ENCODE measurements at places on chromosomes 6 and 20.

DNA sequence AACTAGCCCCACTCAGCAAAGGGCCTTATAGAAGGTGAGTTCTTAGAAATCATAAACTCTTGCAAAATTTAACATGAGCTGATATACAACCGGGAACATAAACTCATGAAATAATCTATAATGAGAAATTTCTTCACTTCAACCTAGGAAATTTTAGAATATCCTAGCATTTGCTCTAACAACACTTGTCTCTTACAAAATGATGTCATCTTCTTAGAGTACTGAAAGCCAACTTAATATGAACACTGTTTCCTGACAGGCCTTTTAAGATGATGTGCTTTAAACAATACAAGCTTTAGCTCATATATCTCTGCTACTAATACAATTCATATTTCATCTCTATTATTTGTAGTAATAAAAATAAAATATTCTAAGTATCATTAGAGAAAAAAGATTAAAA is 932 bp downstream of the PACRG start:
- H3K36me3 ChIP-seq, result no peaks in the 10 kb centered on the region
- H3K27me3 ChIP-seq, result no peaks in the 10 kb centered on the region
- DNase-seq, result no peak
- no peaks in the 10 kb centered on the region for H3K4me1 ChIP-seq
- no peak overlapping the region for H3K27ac ChIP-seq
- peak overlapping the region; percentile 20 for H3K4me3 ChIP-seq

GRCh38 chr20:53678990-53679596 is 85.5 kb upstream of the ZNF217 start:
- no peak overlapping the region for H3K4me3 ChIP-seq
- no peaks in the 10 kb centered on the region for H3K36me3 ChIP-seq
- H3K27me3 ChIP-seq, result no peaks in the 10 kb centered on the region
- no peak for DNase-seq
- no peak overlapping the region for H3K27ac ChIP-seq

GRCh38 chr20:59891581-59891980 is 41.9 kb downstream of the SYCP2 start:
- no peak overlapping the region for H3K27ac ChIP-seq
- no peaks in the 10 kb centered on the region for H3K36me3 ChIP-seq

DNA sequence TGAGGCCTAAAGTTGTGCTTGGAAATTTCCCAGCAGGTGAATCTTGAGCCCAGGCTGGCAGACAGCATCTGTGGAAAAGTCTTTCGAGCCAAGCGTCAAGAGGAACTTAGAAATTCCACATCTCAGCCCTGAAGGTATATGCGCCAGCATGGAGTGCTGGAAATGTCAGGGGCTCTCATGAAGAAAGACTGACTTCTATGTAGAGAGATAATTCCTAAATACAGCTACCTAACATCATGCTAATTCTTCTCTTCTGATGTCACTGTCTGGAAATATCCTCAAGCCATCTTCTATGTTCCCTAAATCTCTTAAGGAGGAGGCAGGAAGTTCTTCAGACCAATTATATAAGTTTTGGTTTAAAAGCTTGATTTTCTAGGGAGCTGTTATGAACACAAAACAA is 492.4 kb upstream of the MARCKS start:
- H3K27me3 ChIP-seq, result no peaks in the 10 kb centered on the region
- no peak overlapping the region for H3K4me3 ChIP-seq
- peaks cover 32% of the 10 kb centered on the region for H3K4me1 ChIP-seq
- DNase-seq, result no peak
- no peak overlapping the region for H3K27ac ChIP-seq

GRCh38 chr20:53869466-53870258 is 200.7 kb downstream of the BCAS1 start:
- H3K4me1 ChIP-seq, result peaks cover 32% of the 10 kb centered on the region
- no peaks in the 10 kb centered on the region for H3K36me3 ChIP-seq
- peak; percentile 43 for DNase-seq
- no peak overlapping the region for H3K4me3 ChIP-seq

DNA sequence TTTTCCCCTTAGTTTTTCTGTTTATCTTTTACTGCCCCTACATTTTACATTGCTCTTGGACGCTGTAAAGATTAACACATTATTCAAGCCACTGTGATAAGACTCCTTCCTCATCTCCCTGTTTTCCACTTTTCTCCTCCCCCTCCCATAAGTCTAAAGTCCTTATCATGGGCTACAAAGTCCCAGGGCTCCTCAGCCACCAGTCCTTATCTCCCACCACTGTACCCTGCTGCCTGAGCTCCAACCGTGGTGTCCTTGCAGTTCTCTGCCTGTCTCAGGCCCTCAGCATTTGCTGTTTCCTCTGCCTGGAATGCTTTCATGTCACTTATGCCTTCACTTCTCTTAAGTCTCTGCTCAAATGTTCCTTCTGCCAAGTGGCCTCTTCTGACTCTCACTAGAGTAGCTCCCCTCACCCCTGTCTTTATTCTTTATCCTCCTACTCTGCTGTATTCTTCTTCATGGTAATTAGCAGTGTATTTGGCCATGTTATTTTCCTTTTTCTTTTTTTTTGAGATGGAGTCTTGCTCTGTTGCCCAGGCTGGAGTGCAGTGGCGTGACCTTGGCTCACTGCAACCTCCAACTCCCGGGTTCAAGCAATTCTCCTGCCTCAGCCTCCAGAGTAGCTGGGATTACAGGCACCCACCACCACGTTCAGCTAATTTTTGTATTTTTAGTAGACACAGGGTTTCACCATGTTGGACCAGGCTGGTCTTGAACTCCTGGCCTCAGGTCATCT is 10.8 kb upstream of the LATS1 start:
- no peak overlapping the region for H3K27ac ChIP-seq
- no peaks in the 10 kb centered on the region for H3K36me3 ChIP-seq
- no peak for DNase-seq
- no peak overlapping the region for H3K4me3 ChIP-seq

All from glutamatergic neuron (in vitro differentiated cells).